CD4-positive, alpha-beta T cell treated with Interleukin-15 for 1 hour (primary cell): ENCODE measurements at places on chromosomes 2 and 18.
A peak's percentile ranks its signal among the peaks of the same experiment; 100 is the strongest.

- DNase-seq: no peak
These were observed 284.7 kb downstream of the IRS1 start for GRCh38 chr2:226514895-226515294.

DNA sequence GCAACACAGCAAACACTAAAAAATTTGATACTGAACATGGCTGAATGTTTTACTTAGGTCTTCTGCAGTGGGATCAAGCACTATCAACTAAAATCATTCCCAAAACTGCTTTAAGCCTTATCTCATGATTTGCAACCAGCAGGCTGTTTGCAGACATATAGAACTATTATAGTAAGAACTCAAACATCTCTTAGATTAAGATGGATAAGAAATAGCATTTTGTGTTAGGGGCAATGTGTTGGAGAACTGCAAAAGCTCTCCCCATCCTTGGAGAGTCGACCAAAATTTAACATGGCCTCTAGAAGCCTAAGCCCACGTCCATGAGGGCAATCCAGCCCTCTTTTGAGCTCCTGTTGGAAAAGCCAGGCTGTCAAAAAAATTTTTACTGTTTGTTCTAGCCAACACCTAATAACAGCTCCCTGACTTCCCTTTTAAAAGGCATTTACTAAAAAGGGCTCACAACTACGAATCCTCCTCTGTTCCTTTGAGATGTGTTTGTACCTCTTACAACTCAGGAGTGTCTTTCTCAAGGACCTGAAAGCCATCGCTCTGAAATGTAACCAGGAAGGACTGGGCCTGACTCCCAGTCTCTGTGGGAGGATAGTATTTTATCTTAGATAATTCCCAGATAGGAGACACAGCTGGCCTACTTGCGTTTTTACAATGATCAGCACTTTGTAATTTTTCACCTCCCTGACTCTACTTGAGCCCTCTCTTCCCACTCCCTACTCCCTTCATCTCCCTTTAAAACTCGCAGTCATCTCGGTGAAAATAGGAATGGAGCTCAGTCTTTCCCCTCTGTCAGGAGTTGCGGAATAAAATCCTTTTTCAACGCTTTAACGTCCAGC is 1.4 kb downstream of the KRCC1 start:
- no peak for DNase-seq

- DNase-seq: no peak
These were observed 44.2 kb downstream of the NLRC4 start for GRCh38 chr2:32220445-32220844.

- no peak for DNase-seq
These were observed 109.4 kb downstream of the PRPF40A start for GRCh38 chr2:152607793-152608300.

- DNase-seq: peak; percentile 67
These were observed 25.8 kb downstream of the BIN1 start for GRCh38 chr2:127080938-127081755.

DNA sequence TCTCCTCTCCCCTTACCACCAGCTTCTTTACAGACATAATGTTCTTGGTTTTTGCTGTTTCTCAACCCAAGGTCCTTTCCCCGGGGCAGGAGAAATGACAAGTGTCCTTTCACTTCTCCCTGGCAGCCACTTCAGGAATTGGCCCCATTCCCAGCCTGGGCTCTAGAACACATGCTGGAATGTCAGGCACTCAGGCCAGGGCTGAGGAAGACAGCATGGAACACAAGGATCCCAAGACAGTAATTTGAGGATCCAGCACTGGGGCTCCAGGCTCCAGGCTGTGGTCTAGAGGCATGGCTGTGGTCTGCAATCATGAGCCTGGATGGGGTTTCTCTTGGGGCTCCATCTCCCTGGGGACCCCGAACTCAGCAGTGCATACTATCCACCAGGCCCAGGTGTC is 201.4 kb downstream of the CELF4 start:
- DNase-seq: no peak

GRCh38 chr2:31188131-31188530 is 29.2 kb downstream of the CAPN14 start:
- DNase-seq: no peak

- DNase-seq: no peak
These were observed 238.8 kb downstream of the LDLRAD4 start for GRCh38 chr18:13457327-13457726.

- peak; percentile 20 for DNase-seq
These were observed 179.5 kb downstream of the PTGR3 start for GRCh38 chr18:75029481-75029880.

GRCh38 chr18:68759308-68759707 is 38.6 kb upstream of the CCDC102B start:
- no peak for DNase-seq

DNA sequence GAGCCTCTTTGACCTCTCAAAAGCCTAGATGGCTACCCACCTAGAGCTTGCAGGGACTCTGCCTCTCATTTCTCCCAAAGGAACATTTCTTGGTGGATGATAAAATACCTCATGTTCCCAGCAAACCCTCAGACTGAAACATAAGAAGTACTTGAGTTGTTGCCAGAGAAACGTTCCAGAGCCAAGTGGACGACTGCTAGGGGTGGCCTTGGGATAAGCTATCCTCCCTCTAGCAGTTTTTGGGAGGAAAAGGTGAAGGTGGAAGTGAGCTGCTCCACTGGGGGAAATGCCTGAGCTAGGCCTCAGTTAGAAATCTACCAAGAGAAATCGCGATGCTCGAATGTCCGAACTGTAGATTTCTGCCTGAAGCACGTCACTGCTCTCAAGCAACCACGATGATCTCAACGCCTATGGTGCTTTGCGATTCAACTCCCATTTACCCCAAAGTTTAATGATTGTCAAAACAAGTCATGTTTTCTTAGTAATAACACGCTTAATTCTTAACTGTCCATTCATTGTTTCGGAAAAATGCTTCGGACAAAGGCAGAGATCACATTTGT is 91.5 kb downstream of the CCBE1 start:
- no peak for DNase-seq

DNA sequence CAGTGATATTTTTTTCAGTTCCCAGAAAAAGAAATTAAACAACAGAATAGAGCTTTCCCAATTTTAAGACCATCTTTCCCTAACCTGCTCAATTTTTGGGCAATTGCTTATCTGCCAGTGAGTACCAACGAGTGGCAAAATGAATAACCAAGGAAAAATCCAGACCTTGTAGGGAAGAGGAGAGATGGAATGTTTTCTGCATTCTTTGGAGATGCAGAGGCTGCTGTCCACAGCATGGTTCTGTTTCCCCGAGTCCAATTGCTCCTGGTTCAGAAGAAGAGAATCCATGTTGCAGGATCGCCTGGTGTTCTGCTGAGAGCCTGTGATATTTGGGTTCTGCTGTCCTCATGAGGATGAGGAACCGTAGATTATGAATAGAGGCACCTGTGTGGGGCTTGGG is 68.2 kb upstream of the MGAT5 start:
- DNase-seq: no peak

DNA sequence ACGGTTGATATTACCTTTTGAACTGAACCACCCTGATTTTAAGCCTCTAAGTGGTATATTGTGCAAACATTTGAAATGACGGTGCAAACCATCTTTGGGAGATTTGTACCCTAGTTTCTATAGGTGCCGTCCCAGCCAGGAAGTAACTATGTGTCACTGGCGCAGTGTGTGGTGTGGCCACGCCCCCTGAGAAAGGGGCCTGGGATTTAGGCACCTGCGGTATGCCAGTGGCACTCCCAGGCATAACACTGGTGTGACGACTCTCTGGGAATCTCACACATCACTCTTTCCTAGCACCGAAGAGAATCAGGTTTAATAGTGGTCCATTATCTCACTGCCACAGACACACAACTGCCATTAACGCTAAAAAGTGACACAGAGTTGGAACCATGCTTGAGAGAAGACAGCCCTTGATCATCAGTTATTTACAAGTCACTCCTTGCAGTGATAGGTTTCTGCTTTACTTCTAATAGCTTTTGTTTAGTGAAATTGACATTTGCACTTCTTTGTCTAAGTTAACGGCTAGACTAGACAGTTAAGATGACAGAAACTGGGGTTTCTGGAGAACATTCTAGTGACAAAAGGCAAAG is 11.1 kb downstream of the AQP4 start:
- DNase-seq: no peak

GRCh38 chr2:88690591-88691338 is 708 bp upstream of the RPIA start:
- peak; percentile 55 for DNase-seq

DNA sequence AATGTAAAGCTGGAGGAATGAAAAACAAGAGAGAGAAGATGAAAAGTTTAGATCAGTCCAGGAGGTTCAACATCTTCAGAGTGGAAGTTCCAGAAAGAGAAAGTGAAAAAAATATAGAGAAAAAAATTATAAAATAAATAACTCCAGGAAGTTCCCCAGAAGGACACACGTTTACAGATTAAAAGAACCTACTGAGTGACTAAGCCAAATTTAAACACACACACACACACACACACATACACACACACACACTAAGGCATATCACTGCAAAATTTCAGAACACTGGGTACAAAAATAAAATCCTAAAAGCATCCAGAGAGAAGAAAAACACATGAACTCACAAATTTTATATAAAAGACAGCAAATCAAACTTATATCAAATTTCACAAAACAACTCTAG is 85.9 kb upstream of the PMAIP1 start:
- DNase-seq: no peak

DNA sequence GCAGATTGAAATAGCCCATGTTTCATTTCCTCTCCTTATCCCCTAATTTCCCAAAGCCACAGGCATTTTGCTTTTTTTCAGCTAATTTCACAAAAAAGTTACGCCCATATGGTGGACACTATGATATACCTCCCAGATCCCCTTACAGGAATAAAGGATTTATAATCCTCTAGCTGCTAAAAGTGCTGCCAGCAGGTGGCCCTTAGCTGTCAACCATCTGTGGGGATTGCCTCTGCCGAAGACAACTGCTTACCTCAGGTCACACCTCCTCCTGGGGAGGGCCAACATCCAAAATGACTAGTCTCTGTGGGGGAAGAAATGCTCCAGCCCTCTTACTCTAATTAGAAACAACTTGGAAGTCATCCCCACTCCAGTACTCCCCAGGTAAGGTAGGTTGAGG is 61.0 kb upstream of the EPB41L3 start:
- no peak for DNase-seq

DNA sequence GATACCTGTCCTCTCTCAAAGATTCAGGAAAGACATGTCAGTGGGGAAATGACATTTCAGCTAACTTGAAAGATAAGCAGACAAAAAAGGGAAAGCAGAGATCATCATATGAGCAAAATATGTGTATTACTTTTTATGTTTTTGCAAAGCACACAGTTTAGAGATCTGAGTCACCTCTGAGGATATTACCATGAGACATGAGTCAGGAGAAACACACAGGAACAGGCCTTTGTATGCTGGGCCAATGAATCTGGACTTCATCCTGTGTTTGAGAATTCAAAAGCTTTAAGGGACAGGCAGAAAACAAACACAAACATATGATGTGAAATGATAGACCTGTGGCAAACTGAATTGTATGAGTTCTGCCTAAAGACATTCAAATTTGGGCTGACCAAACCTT is 306.0 kb upstream of the EPC2 start:
- DNase-seq: no peak

GRCh38 chr2:150526827-150527226 is 39.4 kb upstream of the RND3 start:
- no peak for DNase-seq

DNA sequence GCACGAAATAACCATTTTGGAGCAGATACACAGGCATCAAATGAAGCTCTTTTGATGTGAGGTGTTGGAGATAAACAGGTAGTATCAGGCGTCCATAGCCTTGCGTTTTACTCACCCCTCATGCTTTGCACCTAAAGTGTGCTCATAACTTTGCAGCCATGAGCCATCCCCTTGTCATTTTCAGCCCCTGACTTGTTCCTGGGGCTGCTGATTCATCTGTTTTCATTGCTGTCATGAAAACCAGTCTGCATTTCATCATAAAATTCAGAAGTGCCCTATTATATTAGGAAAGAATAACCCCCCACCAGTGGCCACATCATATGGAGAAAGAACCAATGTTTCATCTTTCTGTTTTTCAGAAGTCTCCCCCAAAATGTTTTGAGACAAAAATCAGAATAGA is 329.7 kb upstream of the NRP2 start:
- DNase-seq: no peak

GRCh38 chr2:3628800-3629199 is 29.2 kb upstream of the ALLC start:
- DNase-seq: no peak

- DNase-seq: no peak
These were observed 266.8 kb upstream of the SIX3 start for GRCh38 chr2:44674473-44675284.

- DNase-seq: no peak
These were observed 439.8 kb downstream of the TNS1 start for GRCh38 chr2:217562871-217563480.

DNA sequence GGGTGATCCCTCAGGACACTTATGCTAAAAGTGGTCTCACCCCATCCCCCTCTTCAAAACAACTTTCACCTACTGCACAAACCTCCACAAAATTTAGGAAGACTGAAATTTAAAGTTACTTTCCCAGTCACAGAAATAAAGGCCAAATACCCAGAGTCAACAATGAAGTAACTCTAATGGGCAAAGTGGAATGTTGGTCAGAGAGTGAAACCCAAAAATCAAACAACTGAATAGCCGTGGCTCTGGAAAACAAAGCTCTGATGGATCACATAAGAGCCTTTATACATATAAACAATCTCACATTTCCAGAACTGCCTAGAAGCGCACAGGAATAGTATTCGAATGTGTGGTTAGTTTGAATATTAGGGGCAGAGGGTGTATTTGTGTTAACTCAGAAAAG is 4.7 kb downstream of the ACVR1 start:
- no peak for DNase-seq

GRCh38 chr2:236991874-236992273 is 93.8 kb upstream of the COPS8 start:
- DNase-seq: no peak

- DNase-seq: no peak
These were observed 39.3 kb upstream of the NARS1 start for GRCh38 chr18:57660961-57661360.

DNA sequence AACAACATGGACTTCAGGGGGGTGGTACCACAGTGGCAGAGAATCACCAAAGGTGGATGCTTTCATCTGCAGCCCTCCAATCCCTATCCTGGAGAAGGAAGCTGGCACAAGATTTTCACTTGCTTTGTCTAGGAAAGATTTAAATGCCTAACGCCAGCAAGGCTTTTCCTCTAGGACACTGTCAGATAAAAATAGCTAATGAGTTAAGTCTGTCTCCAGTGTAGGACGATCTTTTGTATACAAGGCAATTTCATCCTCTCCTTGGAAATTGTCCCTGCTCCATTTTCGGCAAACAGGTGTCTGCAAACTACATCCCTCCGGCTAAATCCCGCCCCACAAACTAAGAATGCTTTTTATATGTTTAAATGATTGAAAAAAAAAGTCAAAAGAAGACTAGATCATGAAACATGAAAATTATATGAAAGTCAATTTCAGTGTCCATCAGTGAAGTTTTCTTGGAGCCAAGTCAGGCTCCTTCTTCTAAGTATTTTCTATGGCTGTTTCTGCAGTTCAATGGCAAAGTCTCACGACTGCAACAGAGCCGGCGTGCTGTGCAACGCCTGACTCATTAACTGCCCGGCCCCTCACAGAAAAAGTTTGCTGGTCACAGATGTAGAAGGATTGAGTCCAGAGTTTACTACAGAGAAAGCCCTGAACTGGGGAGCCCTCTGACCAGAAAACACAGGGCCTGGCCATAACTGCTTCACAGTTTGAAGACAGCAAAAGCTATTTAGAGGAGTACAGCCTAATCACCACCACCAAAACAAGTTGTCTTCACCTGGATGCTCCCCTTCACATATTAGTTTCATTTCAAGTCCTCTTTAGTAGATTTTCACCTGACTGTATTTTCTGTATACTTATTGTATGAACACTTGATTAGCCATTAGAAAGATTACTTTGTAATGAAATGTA is 52.3 kb downstream of the PIEZO2 start:
- DNase-seq: no peak

- no peak for DNase-seq
These were observed 45.2 kb downstream of the PRKCE start for GRCh38 chr2:45696708-45697107.
